Bronchial epithelial cell (primary cell): ENCODE measurements at places on chromosomes 2 and 18. TPM values are rescaled to one million over a fixed set of nuclear protein-coding genes. Genes with fewer than 3 reads are reported as not detected.

Gene ERICH2
- 4.7 and 7.7 TPM in 2 replicates for total RNA-seq

Gene CD28
- total RNA-seq = not detected in 2 replicates

Gene CFC1
- not detected in 2 replicates for total RNA-seq

Gene EML6
- total RNA-seq = 0.53 and 1.7 TPM in 2 replicates

Gene GKN1
- not detected in 2 replicates for total RNA-seq

Gene SYT4
- not detected in 2 replicates for total RNA-seq

DNA sequence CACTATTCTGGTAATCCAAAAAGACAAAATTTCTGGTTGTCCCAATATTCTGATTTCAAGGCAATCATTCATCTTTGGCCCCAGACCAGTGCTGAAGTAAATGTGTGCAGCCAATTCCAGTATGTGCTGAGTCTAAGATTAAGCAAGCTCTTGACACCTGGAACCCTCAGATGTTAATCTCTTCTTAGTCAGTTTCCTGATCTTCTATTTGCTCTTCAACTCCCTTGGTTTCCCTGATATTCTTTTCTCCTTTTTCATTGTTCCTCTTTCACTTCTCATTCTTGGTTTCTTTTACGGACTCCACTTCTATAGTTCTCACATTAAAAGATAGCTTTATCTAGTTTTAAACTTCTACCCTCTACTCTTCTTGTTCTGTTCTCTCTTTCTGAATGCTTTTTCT lies 445.7 kb upstream of the FANCL start:
- DNase-seq = peak; percentile 16

- DNase-seq = no peak
Measured at GRCh38 chr2:6228251-6228650, 536.1 kb downstream of the SOX11 start.

DNA sequence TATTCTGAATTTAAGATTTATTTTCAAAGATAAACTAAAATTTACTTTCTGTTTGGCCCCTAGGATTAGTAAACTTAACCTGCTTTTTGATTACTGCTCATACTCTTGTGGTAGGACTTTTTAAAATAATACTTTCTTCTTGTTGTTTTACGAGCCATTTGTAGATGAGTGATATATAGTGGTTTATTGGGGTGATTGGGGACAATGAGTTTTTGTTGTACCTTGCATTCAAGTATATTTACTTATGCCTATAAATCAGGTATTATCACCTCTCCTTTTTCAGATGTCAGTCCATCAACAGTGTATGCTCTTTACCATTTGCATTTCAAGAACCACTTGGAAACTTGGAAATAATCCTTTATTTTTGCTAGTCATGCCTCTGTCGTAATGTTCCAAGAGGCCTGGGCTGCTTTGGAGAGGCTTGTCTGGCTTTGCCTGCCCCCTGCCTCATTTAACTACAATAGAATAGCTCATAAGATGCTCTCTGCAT lies 131.3 kb downstream of the COMMD1 start:
- DNase-seq = no peak

GRCh38 chr18:31356025-31356424 lies 20.6 kb upstream of the DSG4 start:
- no peak for DNase-seq

DNA sequence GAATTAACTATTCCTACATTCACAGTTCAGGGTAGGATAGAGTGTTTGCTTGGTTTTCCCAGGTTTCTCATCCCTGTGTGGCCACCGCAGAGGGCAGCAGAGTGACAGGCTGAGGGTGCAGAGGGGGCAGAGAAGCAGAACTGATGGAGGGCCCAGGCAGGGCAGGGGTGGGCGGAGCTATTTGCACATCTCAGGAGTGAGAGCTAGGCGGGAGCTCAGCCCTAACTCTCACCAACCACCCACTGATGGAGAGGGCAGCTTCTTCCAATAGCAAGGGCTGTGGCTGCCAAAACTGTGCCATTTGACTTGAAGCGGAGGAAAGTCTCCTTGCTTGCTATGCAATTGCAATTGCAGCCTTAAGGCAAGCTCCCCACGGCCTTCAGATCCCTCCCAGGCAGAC lies 12.0 kb upstream of the DARS1 start:
- DNase-seq = no peak

GRCh38 chr2:16151651-16152050 lies 211.3 kb downstream of the MYCN start:
- no peak for DNase-seq

DNA sequence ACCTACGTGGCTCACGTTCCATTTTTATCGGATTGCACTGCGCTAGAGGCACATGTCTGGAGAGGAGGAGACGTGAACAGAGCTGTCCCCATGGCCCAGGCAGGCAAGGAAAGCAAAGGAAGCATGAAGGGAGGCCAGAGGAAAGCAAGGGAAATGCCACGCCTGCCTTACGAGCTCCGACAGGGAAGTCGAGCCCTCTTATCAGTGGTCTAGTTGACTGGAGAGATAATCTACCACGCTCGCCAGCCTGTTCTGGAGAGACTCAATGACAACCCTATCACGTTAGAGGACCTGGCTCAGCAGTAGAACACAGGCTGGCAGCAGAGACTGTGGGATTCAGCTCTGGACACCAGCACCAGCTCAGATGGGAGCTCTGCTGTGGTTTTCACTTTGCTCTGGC lies 202.6 kb upstream of the ID2 start:
- DNase-seq = no peak

DNA sequence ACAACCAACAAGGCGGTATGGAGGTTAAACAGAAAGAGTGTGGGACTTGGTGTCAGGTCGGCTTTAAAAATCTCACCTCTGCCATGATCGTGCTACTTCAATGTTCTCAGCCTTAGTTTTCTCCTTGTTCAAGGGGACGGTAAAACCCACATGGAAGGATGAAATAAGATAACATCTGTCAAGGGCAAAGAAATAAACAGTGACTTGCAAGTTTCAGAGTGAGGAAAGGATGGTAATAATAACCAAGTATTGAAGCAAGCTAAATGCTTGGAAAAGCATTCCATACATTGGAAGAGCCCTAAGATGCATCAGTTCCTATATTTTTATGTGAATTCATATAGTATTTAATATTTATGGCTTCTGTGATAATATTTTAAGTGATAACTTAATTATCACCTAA lies 29.8 kb upstream of the LMAN1 start:
- no peak for DNase-seq

DNA sequence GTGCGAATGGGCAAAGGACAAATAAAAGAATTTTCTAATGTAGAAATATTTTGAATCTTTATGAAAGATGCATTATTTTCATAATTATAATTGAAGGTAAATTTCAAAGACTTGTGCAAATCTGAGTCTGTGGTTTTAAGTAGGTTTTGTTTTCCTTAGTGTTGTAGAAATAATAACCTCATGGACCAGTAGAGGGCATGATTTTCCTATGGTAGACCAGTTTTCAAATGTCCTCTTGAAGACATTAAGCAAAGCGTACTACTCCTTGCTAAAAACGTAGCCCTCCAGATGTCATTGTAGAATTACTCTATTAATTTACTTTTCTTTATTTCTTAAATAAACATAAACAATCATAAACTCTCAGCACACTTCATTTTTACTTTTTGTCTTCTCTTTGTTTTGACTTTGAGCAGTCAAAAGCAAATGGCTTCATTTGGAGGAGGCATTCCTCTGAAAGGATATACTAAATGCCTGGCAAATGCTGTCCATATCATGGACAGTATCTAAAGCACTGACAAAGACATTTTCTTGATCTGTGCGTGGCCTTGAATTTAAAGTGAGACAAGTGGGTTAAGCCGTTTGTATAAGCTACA lies 85.8 kb upstream of the FAM237A start:
- DNase-seq = peak; percentile 69

GRCh38 chr2:124708661-124709060 lies 683.6 kb downstream of the CNTNAP5 start:
- no peak for DNase-seq

GRCh38 chr2:72755647-72756423 lies 70.0 kb downstream of the EXOC6B start:
- DNase-seq = peak; percentile 44
